NB4 (cell line): ENCODE measurements at places on chromosomes 3 and 15.
A peak's percentile ranks its signal among the peaks of the same experiment; 100 is the strongest.

DNA sequence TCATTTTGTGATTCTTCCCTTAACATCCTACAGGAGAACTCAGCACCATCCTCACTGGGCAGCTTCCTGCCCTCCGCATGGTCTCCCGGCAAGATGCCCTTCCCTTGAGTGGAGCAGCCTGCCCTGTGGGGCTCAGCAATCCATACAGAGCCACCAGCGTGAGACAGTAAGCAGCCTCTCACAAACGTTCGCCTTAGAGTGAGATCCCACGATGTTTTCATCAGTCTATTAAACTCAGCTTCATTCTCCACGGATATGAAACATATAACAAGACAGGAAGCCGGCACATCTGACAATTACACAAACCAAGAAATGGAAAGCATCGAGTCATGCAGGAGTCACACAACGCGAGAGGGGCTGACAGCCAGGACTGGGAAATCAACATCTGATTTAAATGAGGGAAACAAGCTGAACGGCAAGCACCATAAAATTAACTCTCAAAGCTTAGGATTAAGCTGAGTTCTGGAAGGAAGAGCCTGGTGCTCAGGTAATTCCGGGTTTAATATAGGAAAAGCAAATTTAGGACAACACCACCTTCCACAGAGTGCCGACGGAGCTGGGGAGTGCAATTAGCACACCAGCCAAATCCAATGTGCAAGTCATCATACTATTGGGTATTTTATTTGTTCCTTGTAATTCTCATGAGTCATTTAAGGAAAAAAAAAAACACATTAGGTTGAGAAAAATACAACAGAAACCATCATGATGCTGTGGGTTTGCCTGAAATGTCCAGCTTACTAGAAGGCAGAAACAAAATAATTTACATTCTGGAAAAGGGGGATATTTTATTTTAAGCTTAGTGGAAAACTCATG is 272.0 kb downstream of the OCA2 start:
- no peak for DNase-seq

- peak; percentile 74 for DNase-seq
Observed at GRCh38 chr3:195040094-195040493, 230.9 kb downstream of the XXYLT1 start.

GRCh38 chr3:17322106-17322793 is 420.2 kb downstream of the TBC1D5 start:
- DNase-seq: no peak

- no peak for DNase-seq
Observed at GRCh38 chr3:94065819-94066480, 3.1 kb downstream of the NSUN3 start.

GRCh38 chr15:74956648-74957475 is at the start of gene RPP25:
Gene RPP25, minus strand, starts transcription at chr15:74956772. Its CDS starts 189 bp downstream, at chr15:74956583.
- peak; percentile 76 for DNase-seq

DNA sequence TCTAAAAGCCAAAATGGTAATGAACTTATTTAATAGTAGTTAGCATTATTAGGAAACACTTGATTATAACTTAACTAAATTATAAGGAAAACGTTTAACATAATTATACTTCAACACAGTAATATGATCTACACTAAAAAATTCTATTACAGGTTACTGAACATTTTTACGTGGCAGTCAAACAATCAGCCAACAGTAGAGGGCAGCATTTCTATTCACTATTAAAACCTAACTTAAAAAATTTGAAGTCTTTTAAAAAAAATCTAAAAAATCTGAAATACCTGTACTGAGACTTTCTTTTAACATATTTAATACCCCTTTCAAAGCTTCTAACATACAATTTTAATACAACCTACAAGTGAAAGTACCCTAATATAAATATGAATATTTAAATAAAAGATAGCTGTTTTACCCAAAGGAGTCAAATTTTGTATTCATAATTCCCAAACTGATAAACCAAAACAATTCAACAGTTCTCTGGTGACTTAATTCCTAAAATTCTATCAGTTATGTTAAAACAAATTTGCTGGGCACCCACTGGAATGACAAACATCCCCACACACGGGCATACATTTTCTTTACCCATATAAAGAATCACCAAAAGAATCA is 41.5 kb downstream of the DLG1 start:
- DNase-seq: peak; percentile 56

DNA sequence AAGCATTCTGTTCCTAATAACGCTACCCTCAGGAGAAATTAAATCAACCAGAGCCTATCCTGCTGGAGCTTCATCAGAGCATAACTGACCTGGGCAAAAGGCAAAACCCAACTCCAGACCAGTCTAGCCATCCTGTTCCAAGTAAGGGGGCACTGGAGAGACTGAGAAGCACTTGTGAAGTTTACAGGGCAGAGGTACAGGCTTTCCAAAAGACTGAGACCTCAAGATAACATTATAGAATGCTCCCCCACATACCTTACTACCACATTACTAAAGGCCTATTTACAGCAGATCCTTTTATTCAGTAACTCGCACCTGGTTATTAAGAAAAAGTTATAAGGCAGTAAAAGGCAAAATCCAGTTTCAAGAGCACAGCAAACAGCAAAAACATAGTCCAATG is 35.5 kb downstream of the RFX7 start:
- no peak for DNase-seq

DNA sequence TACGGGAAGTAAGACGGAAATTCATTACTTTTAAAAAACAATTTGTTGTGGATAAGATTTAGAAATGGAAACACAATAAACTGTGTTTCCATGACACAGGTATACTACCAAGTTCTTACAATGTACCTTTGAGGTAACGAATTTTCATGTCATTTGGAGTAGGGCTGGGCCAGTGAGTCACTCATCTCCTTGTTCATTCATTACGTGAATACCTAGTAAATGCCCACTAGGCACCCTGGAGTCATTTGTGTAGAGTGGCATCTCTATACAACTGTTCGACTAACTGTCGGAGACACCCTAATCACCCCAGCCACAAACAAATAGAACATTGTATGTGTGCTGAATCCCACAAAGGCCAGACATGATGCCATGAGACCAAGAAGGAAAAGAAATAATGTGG is 94.8 kb downstream of the IGF1R start:
- DNase-seq: no peak
